ENCODE measurements at places on chromosomes 2 and 18.

DNA sequence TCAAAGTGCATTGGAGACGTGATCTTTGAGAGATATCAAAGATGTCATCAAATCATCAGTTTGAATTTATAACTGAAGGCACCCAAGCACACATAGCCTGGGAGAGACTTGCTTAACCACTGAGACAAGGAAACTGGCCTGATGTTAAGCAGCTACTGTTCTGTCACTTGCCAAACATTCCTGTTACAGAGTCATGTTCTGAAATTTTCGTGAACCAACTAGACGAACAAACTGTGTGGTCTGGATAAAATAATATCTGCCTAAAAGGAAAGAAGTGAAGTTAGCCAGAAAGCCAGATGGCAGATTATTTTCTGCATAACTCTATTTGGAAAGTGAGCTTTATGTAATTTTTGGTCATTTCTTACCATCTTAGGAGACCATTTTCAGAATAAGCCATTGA is 51.4 kb downstream of the SPATS2L start:
- no peak for DNase-seq

- DNase-seq = no peak
These were observed 121.8 kb downstream of the SLC4A10 start for GRCh38 chr2:161745866-161746614.

DNA sequence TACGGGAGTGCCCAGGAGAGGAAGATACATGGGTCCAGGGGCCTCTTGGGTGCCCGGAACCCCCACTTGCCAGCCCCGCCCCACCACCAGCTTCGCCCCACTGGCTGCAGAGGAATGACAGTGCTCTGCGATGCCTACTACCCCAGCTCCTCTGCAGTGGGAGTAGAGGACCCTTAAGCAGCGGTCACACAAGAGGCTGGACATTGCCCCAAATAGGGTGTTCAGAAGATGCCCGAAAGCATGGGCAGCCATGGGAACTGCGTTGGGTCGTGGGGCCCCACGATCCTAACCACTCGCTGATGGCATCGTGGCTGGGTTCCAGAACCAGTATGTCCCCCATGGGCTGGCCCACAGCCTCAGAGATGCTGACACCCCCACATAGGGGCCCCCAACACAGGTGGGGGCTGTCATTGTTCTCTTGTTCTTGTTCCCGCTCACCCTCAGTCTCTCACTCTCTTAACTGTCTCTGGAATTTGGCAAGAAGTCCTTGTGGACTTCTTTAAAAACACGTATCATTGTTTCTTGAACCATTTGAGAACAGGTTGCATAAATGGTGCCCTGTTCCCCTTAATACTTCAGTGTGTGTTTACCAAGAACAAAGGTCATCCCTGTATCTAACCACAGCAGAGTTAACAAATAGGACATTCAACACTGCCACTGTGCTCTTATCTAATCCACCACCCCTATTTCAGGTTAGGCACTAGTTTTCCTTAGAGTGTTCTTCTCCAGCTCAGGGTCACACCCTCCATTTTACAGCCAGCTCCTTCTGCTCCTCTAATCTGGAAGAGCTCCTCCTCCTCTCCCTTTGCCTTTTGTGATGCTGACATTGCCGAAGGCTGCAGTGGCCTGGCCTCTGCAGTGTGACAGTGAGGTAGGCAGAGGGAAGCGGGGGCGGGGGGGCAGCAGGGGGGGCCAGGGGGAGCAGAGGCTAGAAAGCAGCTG is 76.3 kb downstream of the STPG4 start:
- DNase-seq = peak; percentile 33

- DNase-seq = peak; percentile 25
These were observed 47.9 kb upstream of the KCNF1 start for GRCh38 chr2:10863837-10864236.

- no peak for DNase-seq
These were observed 111.5 kb downstream of the MAPK4 start for GRCh38 chr18:50671376-50671775.

GRCh38 chr2:73928963-73929347 is 2.3 kb downstream of the DGUOK start:
- no peak for DNase-seq

DNA sequence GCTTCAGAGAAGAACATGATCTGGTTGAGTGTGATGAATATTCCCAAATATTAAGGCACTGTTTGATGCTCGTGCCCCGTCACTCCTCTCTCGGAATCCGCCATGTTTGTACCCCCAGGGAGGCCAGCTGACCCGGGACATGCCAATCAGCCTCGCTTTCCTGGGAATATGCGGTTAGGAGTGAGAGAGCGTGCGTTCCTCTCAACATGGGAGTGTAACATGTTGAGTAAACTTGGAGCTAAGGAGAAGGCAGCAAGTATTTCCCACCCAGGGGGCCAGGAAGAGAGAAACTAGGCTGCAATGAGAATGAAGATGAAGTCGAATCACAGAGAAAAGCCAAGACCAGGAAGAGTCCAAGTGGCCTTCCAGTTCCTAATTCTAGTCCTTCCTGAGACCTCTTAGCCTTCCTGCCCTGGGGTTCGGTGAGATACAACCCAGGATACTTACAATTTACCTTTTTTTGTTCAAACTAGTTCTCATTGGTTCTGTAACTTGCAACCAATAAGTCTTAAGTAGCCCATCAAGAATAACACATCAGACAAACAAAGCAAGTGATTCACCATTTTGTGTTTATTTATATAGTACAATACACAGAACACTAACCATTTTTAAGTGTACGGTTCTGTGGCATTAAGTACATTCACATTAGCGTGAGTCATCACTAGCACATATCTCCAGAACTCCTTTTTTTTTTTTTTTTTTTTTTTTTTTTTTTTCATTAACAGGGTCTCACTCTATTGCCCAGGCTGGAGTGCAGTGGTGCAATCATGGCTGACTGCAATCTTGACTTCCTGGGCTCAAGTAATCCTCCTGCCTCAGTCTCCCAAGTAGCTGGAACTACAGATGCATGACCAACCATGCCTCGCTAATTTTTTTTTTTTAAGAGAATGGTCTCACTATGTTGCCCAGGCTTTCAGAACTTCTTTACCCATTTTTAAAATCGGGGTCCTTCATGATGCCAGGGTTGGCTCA is 36.4 kb upstream of the SLC1A4 start:
- DNase-seq = peak; percentile 86

GRCh38 chr2:102790091-102790455 is 28.2 kb downstream of the TMEM182 start:
- no peak for DNase-seq

DNA sequence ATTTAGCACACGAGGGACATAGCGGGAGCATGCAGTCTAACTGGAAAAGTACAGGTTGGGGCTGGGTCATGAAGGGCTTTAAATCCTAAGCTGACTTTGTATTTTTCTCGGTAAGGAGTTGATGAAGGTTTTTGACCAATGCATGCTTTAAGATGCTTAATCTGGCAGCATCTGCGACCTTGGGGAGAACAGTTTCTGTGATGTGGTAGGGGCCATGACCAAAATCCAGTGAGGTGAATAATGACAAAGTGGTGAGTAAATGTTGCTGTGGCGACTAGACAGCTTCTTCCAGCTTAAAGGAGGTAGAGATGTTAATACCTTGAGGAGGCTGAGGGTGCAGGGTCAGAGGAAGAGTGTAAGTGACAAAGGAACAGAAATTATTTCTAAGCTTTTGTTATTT is 174.6 kb upstream of the ALPP start:
- DNase-seq = peak; percentile 33

GRCh38 chr2:222054813-222055212 is 244.0 kb downstream of the PAX3 start:
- peak; percentile 32 for DNase-seq

DNA sequence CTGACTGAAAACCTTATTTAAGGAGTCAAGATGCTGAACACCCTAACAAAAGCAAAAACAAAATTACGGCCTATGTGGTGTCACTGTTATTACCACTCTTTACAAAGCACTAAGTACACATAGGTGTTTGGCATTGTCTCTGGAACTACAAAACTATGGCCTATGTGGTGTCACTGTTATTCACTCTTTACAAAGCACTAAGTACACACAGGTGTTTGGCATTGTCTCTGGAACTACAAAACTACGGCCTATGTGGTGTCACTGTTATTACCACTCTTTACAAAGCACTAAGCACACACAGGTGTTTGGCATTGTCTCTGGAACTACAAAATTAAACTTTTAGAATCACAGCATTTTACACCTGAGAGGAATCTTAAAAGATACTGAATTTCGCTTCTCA is 47.4 kb downstream of the SLC35F5 start:
- no peak for DNase-seq

- DNase-seq = peak; percentile 91
These were observed 11.4 kb upstream of the GALNT5 start for GRCh38 chr2:157245846-157246764.

DNA sequence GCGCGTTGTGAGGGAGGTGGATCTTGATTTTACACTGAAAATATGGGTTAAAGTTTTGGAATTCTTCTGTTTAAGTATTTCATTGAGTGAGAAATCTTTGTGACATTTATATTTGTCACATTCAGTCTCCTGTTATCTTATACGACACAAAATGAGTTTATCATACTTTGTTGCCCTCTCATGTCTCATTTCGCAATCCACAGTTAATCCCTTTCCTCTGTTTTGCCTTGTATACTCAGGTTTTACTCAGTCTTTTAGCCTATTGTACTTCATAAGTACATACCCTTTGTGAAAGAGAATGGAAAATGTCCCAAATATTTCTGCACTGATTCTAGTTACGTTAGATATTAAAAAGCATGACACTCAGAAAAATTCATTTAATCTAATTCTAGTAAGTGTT is 142.7 kb downstream of the ATP9B start:
- DNase-seq = no peak

- peak; percentile 4 for DNase-seq
These were observed 342.7 kb downstream of the CPS1 start for GRCh38 chr2:210899131-210899530.

DNA sequence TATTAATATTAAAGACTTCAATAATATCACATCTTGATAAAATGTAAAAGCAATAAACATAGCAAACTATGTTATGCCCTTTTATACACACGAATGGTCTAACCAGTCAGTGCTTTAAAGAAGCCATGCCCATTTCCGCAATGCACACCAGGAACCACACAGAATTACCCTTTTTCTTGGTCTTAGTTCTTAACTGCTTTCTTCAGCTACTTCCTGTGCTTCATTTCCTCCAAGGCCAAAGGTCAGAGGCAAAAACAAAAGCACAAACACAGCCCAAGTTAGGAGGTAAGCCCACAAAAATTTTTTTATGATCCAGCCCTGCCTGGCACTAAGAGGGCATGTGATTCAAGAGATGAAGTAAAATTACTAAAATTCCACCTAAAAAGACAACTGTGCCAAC is 267.2 kb downstream of the FBXO15 start:
- peak; percentile 70 for DNase-seq

DNA sequence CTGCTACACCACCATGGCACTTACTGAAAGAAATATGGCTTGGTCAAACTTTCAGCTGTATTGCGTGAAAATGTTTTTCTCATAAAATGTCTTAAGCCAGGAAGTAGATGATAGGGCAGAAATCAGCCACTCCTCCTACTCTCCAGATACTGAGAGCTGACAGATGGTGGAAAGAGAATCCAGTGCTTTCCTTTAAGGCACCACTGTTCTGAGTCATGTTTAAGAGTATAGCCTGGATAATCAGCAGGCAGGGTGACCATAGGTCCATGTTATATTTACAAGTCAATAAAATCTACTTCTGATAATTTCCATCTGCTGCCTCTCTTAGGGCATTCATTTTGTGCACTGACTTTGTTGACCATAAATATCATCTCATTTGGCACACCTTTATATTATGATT is 21.9 kb downstream of the ARPC2 start:
- no peak for DNase-seq

- no peak for DNase-seq
These were observed 185.5 kb downstream of the C1D start for GRCh38 chr2:67877301-67877700.

All from M059J (cell line).